Effector CD4-positive, alpha-beta T cell (primary cell): ENCODE measurements at places on chromosomes 6 and 20.

GRCh38 chr6:27867051-27867944 is 44.9 kb downstream of the OR2B2 start:
- DNase-seq = peak; percentile 42

DNA sequence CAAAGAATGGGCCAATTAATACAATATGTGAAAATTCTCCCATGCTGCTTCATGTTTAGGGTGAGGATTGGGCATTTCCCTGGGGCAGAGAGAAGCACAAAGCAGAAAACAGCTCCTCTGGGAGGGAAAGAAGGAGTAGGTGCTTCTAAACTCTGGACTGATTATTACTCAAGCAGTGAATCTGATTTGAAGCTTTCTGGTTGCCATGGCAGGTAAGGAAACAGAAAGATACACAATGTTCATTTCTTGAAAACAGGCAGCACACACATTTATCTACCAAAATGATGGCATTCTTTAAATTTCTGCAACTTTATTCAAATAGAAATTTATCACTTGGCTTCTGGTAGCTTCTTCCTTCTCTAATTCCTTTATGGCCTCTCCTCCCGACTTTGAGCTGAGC is 305.4 kb upstream of the CHD6 start:
- DNase-seq = no peak

GRCh38 chr6:93550551-93551276 is 131.4 kb upstream of the EPHA7 start:
- no peak for DNase-seq

DNA sequence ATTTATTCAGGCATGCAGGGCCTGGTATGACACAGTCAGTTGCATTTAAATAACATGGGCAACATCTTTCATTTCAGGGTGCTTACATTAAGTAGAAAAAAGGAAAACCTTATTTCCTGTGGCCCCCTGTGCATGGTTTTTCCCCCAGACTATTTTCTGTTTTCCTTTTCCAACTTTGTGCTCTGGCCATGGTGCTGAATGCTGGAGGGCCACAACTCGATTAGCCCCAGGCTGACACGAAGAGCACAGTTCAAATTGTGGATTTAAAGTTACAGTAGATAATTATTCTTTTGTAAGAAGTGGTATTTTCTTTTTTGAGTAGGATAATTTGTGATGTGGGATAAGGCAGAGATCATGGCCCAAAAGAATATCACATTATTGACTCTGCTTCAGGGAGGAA is 332.0 kb downstream of the HAO1 start:
- no peak for DNase-seq

DNA sequence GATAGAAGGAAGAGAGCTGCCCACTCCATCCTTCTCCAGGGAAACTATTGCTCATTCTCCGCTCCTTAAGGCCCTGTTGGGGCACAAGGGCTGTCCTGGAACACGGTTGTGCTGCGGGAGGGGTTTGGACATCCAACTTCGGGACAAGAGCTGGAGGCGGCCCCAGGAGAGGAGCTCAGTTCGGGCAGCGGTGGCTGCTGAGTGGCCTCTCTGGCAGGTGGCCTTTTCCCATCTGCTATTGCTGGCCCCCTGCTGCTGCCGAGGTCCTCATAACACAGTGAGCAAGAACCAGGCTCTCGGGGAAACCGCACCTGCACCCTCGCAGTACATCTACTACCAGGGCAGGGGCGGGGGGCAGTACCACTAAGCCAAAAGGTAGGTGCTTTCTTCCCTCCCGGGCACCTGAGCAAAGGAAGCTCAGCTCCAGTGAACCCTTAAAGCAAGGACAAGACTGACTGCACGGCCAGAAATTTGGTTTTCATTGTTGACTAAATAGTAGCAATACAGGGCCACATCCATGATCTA is 63.7 kb downstream of the PSMG4 start:
- DNase-seq = no peak

GRCh38 chr20:34115232-34115631 is 3.2 kb upstream of the EIF2S2 start:
- DNase-seq = no peak

GRCh38 chr20:6501061-6501460 is 266.4 kb upstream of the BMP2 start:
- DNase-seq = no peak

- DNase-seq = no peak
Measured at GRCh38 chr6:169911264-169912263, 160.1 kb downstream of the ERMARD start.

GRCh38 chr6:46776070-46776712 is 17.0 kb upstream of the MEP1A start:
- DNase-seq = no peak

DNA sequence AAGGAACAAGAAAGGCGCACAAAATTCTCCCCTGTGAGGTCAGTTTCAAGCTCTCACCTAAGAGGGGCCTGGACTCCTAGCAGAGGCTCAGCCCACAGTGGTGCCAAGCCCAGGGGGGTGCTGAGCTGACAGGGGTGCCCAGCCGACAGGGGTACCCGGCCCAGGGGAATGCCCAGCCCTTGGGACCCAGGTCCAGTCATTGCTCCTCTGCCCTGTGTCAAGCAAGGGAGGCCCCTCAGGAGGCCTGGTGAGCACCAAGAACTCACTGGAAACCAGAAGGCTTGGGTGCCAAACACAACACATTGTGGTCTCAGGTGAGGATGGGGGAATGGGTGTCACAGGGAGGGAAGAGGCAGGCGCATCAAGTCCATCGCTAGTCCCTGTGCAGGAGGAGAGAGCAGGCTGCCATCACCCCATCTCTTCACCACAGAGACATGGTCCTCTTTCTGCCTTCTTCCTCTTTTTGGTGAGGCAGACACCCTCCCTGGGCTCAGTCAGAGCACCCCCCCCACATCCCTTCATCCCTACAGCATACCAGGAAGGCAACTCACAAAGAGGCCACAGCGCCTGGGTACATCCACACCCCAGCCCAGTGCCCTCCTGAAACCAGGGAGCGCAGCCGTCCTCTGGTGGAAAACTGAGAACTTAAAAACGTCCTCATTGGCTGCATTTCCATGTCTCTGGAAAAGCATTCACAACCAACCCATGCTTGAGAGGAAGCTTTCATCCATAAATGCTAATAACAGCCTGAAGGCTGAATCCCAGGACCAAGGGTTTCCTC is 111.3 kb downstream of the BANF2 start:
- DNase-seq = no peak

DNA sequence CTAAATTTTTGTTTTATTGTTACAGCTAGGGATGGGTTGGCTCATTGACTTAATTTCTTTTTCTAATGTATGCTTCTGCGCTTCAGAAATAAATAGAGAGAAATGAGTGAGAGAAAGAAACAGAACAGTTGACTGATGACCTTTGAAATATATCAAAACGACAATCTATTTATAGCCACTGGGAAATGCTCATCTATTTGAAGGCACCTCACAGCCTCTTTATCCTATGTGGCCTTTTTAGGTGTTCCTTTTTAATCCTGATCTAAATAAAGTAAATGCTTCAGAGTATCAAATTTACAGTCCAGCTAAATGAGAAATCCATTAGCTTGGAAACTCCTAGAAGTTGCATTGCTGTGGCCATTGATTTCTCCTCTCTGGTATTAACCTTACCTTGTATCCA is 943.5 kb upstream of the CITED2 start:
- DNase-seq = no peak
